Placental pericyte (primary cell): ENCODE measurements at places on chromosomes 16 and 17. TPM values are rescaled to one million over a fixed set of nuclear protein-coding genes. Genes with fewer than 3 reads are reported as not detected.

NAGS gene
- total RNA-seq: 0.66 and 1.4 TPM in 2 replicates

CDRT15L2 gene
- not detected in 2 replicates for total RNA-seq

C17orf100 gene
- 1.1 TPM in 1 of 2 replicates, not detected in the other for total RNA-seq

C16orf89 gene
- 0.22 TPM in 1 of 2 replicates, not detected in the other for total RNA-seq

ZNF597 gene
- total RNA-seq: 4.2 and 5.6 TPM in 2 replicates

HYDIN gene
- 0.14 and 0.22 TPM in 2 replicates for total RNA-seq

RPS2 gene
- 1,155 and 3,788 TPM in 2 replicates for total RNA-seq

BCL6B gene
- under 0.01 TPM in 1 of 2 replicates, not detected in the other for total RNA-seq

GPR139 gene
- total RNA-seq: not detected in 2 replicates

RNF222 gene
- not detected in 2 replicates for total RNA-seq

ADGRG3 gene
- total RNA-seq: not detected in 2 replicates

VPS9D1 gene
- total RNA-seq: 12.7 and 16.4 TPM in 2 replicates

TBC1D3E gene
- not detected in 2 replicates for total RNA-seq

SEPTIN1 gene
- total RNA-seq: not detected in 2 replicates

SLC16A13 gene
- total RNA-seq: 1.1 and 2.8 TPM in 2 replicates

ABHD15 gene
- total RNA-seq: 6.7 and 7.7 TPM in 2 replicates

LYRM9 gene
- 2.6 and 3.7 TPM in 2 replicates for total RNA-seq

IRX3 gene
- 12.7 and 18.2 TPM in 2 replicates for total RNA-seq

TAC4 gene
- not detected in 2 replicates for total RNA-seq

CBFA2T3 gene
- not detected in 2 replicates for total RNA-seq

MRPL12 gene
- 14.4 and 23.9 TPM in 2 replicates for total RNA-seq

NPIPA8 gene
- not detected in 2 replicates for total RNA-seq

TPSD1 gene
- not detected in 2 replicates for total RNA-seq

RNF151 gene
- 0.43 TPM in 1 of 2 replicates, not detected in the other for total RNA-seq

PIRT gene
- total RNA-seq: not detected in 2 replicates

NEUROD2 gene
- not detected in 2 replicates for total RNA-seq

MGAT5B gene
- 0.22 and 0.86 TPM in 2 replicates for total RNA-seq

NATD1 gene
- 1.9 and 9.6 TPM in 2 replicates for total RNA-seq

CHAD gene
- not detected in 2 replicates for total RNA-seq

KLHL10 gene
- total RNA-seq: under 0.01 TPM in 1 of 2 replicates, not detected in the other

SCARF1 gene
- 0.14 and 0.44 TPM in 2 replicates for total RNA-seq

PERCC1 gene
- not detected in 2 replicates for total RNA-seq

HLF gene
- not detected in 2 replicates for total RNA-seq
